Mesendoderm (in vitro differentiated cells): ENCODE measurements at places on chromosomes 2 and 18.

DNA sequence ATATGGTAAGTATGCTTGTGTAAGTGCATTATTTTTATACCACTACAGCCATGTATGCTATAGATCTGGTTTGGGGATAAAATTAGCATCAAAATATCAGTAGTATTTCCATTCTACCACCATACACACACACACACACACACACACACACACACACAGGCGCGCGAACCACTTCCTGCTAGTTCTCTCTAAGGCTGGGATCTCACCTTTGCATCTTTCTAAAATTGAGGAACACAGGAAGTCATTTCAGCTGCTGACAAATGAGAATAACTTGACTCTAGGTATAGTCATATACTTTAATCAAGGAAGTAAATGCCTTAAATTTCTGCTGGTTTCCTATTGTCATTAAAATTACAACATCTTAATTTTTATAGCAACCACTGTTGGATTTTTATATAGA, 72.5 kb downstream of the RBM43 start:
- DNase-seq, result no peak

GRCh38 chr2:41320491-41320890, 727.3 kb upstream of the PKDCC start:
- DNase-seq, result no peak

- no peak for DNase-seq
These were observed 58.1 kb upstream of the ERBB4 start for GRCh38 chr2:212596688-212597087.

DNA sequence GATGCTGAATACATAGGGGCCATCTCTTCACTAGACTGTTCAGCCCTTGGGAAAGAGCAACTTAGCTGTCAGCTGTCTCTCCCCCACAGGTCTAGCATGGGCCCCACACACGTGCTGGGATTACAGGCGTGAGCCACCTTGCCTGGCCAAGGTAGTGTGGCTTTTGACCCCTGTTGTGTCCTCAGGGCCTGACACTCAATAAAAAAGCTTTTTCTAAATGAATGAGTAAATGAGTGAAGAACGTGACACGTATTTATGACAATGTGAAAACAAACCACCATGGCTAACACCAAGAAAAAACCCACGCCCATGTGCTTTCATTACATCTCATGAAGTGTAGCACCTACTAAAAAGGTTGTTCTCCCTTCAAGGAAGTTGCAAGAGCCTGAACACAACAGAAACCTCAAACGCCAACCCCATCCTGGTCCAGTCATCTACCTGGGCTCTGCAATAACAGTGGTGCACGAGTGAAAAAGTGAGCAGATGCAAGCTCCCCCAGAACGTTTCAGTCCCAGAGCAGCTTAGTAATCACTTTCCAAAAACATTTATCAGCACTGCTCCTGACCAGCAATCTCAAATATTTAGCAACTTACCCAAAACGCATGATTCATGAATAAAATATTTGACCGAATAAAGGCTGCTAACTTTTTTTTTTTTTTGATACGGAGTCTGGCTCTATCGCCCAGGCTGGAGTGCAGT, 3.4 kb downstream of the WDFY1 start:
- no peak for DNase-seq

DNA sequence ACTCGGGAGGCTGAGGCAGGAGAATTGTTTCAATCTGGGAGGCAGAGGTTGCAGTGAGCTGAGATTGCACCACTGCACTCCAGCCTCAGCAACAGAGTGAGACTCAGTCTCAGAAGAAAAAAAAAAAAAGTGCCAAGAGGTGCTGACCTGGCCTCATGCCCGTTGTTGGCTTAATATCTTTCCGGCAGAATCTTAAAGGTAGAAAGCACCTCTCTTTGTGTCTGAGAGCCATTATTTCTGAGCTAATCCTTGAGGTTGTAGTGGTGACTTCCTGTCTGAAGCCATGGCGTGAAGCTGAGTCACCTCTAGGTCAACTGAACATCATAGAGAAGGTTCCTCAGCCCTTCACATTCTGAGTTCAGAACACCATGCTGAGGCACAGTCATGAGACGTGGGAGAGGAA, 60.4 kb downstream of the WDSUB1 start:
- peak; percentile 40 for DNase-seq

- no peak for DNase-seq
These were observed 12.9 kb upstream of the DTNA start for GRCh38 chr18:34697233-34697632.

DNA sequence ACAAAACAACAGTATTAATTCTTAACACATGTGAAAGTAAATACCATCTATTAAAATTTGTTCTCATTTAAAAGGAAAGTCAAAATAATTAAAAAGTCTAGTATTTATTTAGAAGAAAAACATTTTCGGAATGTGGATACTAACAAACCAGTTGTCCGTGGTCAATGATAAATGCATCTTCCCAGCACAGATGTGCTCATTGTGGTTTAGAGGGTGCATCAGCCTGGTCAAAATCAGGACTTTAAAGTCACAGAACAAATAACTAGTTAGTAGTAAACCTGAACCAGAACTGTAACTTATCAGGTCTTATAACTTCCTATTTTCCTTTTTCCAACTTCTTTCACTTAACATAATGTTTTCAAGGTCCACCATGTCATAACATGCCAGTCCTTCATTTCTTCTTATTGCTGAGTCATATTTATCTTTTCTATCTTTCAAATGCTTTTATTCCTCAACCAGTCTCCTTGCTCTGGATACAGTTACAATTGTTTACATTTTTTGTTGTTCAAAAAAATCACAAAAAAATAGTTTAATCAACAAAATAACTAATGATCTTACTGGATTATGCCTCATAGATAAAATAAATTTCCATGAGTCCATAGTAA, 55.8 kb downstream of the ID2 start:
- no peak for DNase-seq

DNA sequence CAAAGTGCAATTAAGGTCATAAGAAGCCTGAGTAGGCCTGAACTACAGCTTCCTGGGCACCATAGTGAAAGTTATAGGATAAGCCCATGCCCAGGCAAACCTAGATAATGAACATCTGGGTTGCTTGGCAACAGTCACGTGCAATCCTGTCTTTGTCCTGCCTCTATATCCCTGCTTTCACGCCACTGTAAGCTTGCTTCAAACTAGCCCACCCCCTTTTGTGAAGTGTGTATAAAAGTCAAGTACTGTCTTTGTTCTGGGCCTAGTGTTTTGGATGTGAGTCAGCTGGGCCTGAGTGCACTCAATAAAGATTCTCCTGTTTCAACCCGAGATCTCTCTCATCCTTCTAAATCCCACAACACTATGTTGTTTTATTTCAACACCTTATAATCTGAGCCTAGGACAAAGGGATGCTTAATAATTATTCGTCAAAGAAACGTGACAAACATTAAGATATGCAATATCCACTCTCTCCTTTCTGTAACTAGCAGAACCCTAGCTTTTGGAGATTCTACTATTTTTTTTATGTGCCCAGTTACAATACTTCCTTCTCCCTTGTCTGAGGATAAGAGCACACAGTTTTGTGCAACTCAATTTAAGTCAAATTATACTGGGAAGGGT, 927.8 kb downstream of the SUCLG1 start:
- peak; percentile 2 for DNase-seq

- DNase-seq, result no peak
These were observed 825 bp downstream of the GRB14 start for GRCh38 chr2:164620457-164620856.

- no peak for DNase-seq
These were observed 138.8 kb downstream of the ATAD2B start for GRCh38 chr2:23788100-23788499.

- no peak for DNase-seq
These were observed 13.8 kb downstream of the DPYSL5 start for GRCh38 chr2:26861610-26862224.

GRCh38 chr18:12011199-12011956, 30.1 kb downstream of the IMPA2 start:
- no peak for DNase-seq

DNA sequence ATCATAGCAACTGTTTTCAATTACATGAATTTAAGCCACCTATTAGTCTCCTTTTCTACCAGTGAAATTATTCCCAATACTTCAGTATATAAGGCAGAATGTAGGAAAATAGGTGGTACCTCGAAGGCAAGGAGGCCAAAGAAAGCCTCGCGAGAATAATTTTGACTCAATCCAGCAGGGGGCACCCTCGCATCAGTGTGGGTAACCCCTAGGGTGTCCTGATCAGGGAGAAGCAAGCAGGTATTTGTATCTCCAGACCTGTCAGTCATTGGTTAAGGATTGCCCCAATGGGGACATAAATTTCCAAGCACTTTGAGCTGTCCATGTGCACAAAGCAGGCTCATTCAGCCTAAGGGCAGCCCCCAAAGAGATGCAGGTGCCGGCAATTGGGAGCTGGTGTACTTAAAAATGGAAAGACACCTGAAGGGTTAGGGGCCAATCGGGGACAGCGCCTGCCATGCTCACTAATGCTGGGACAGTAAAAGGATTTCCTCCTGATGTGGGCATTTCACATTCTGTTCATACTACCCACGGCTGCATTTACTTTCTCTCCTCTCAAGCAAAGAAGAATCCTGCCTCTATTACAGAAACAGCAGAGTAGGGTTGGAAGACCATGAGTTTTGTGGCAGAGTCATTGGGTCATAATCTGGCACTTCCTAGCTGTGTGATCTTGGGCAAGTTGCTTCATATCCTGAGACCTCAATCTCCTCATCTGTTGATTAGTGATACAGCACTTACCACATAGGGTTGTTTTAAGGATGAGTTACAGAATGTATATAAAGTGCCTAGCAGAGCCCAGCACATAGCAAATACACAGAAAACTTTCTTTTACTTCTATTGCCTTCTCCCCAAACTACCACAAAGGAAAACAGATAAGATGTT, 136.1 kb downstream of the ICOS start:
- DNase-seq, result peak; percentile 78

DNA sequence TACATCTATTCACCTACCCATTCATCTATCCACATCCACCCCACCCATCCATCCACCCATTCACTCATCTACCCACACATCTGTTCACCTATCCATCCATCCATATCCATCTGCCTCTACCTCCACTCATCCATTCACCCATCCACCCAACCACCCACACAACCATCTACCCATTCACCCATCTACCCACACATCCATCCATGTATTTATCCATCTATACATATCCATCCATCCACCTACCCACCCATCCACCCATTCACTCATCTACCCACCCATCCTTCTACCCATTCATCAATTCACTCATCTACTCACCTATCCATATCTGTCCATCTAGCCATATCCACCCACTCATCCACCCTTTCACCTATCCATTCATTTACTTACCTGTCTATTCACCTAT, 187.6 kb downstream of the ASB1 start:
- no peak for DNase-seq

DNA sequence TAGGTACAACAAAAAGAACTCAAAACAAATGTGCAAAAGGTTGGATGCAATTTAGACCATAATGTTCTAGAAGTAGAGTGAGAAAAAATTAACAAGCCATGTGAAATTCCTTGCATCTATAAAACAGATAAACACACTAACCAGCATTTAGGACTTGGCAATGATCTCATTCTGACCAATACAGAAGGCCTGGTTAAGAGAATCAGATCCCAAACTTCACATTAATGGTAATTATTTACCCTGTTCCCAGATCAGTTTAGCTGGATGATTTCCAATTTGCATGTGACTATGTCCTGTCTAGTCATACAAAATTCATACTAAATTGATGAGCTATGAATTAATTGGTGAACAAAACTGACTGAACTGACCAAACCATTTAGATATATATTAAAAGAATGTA, 98.4 kb upstream of the FIGN start:
- no peak for DNase-seq
